Pons (tissue), 1 donor: ENCODE measurements at places on chromosomes 7 and 10.

- DNase-seq, result no peak
Observed at GRCh38 chr10:28400176-28400575, 97.3 kb upstream of the MPP7 start.

GRCh38 chr10:5157501-5157900 is 27.4 kb downstream of the AKR1C8 start:
- no peak for DNase-seq

DNA sequence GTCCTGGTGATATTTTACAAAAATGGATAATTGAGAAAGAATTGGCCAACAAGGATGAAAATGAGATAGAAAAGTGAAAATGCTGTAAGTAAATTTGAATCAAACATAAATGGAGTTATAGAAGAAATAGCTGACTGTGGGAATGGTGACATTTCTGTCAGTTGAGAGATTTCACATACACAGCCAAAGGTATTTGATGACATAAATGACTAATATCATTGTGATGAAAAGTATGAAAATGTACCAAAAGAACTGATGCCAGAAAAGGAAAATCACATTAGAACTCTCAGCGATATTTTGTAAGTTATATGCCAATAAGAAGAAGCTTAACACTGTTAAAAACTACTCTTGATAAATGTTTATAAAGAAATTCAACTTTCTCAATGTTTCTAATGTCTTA is 54.9 kb downstream of the TFPI2 start:
- no peak for DNase-seq

- DNase-seq, result no peak
Observed at GRCh38 chr10:133335246-133336117, 1.2 kb downstream of the CALY start.

DNA sequence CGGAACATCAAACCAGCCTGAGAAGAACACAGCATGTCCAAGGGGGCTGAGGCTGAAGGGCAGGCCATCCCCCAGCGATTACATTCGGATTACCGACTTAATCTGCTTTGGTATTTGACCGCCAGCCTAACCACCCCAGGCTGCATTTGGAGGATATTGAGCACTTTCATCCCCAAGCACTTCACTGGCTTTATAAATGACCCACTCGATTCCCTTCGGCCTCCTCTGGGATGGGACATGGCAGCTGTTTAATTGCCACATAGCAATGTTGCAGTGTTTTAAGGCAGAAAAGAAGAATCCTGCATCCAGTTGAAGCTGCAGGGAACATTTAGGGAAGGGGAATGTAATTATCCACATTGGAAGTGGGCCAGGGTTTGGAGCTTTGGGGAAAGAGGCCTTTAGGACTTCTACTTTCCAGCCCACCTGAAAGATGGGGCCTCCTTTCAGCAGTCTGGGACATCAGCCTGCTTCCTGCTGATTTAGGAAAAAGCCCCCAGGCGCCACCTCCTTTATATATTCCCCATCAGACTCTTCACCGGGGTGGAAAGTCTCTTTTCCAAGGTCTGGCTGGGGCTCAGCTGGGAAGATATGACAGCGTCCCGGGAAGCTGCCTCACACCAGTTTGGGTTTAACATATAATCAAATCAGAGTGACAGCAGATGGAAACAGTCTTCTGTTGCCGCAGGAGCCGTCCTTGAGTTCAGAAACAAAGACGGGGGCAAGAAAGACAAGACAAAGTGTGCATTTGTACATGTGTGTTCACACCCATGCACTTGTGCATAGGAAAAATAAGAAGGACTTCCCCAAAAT is 9.2 kb downstream of the DPCD start:
- no peak for DNase-seq

GRCh38 chr7:46033592-46033991 is 112.5 kb upstream of the IGFBP3 start:
- DNase-seq, result no peak

DNA sequence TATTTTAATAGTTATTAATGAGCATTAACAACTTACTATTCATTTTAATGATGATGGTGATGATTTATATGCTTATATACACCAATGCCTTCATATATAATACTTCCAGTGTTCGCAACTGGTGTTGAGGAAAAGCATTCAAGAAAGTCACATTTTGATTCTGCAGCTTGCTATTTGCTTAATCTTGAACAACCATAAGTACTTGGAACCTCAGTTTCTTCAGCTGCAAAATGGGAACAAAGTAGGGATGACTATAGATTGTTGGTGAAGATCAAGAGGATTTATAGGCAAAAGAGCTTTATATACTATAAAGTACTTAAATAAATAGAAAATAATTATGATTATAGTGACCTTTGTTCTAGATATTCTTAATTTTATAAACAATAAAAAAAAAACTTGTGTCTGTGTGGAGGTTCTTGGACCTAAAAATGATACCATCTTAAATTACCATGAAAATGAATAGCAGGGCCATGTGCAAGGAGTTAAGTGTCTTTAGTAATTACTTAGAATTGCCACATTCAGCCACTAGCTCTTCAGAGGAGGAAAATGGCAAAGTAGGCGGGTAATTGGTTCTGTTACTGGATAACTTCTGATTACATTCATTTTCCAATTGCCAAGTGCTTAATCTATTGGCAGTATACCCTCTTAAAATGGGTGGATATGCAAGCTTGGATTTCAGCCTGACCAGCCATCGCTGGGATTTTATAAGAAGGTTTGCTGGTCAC is 4.5 kb downstream of the ARID5B start:
- DNase-seq, result no peak

DNA sequence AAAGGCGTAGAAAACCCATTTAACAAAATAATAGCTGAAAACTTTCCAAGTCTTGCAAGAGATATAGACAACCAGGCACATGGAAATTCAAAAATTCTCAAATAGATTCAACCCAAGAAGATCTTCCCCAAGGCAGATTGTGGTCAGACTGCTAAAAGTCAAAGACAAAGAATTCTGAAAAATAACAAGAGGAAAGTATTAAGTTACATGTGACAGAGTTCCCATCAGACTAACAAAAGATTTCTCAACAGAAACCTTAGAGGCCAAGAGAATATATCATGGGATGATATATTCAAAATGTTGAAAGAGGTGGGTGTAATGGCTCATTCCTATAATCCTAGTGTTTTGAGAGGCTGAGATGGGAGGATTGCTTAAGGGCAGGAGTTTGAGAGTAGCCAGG is 59.8 kb downstream of the TMEM178B start:
- DNase-seq, result no peak

- DNase-seq, result no peak
Observed at GRCh38 chr7:79664884-79665676, 211.6 kb upstream of the MAGI2 start.

DNA sequence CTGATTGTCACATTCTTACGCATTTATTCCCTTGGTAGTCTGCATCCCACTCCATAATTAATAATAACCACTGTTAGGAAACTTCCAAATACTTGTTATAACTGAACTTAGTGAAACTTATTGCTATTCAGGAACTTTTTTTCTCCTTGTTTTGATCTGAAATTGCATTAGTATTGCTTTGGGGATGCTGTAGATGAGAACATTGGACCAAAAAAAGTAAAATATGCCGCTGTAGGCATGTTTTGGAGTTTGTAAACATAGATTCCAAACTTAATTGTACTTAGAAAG is 1.7 kb downstream of the PPP1R9A start:
- DNase-seq, result no peak

DNA sequence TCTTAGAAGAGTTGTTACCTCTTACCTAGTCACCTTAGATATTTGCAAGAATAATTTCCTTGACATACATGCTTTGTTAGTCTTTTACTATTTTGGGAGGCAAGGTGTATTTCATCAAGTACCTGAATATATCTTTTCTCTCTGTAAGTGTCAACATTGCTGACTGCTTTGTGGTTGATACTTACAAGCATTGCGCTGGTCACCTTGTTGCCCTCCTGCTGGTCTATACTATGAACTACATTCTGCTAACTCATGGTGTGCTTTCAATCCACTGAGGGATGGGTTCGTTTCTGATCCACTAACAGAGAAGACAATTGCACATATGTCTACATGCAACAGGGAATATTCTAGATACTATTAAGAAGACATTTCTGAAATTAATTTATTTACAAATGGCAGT is 837.8 kb upstream of the COBL start:
- no peak for DNase-seq

- DNase-seq, result no peak
Observed at GRCh38 chr7:66313886-66314568, 108.9 kb downstream of the TPST1 start.

DNA sequence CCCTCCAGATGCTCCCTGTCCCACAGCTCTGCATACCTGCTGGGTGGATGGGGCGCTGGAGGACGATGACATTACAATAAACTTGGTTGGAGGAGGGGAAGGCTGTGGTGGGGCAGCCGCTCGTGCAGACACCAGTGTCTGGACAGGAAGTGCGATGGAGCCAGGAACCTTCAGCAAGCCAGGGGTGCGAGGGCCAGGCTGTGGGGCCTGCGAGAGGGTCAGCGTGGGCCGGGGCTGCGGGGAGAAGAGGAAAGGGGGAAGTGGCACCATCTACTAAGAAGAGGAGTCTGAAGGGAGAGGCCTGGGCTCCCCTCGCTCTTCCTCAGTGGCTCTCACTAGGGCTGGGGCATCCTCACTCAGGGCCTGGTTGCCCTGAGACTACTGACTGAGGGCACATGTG is 6.4 kb downstream of the AP4M1 start:
- DNase-seq, result no peak

DNA sequence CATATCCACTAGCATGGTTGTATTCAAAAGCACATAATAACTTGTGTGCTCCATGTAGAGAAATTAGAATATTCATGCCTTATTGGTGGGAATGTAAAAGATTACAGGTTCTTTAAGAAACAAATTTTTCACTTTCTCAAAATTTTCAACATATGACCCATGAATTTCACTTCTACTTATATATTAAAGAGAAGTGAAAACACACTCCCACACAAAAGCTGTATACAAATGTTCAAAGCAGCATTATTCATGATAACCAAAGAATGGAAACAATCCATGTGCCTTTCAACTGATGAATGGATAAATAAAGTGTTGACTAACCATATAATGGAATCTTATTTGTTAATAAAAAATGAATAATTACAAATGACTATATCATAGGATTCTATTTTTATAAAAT is 694.5 kb upstream of the PCDH15 start:
- no peak for DNase-seq

- no peak for DNase-seq
Observed at GRCh38 chr10:22629852-22630233, 84.5 kb downstream of the PIP4K2A start.

DNA sequence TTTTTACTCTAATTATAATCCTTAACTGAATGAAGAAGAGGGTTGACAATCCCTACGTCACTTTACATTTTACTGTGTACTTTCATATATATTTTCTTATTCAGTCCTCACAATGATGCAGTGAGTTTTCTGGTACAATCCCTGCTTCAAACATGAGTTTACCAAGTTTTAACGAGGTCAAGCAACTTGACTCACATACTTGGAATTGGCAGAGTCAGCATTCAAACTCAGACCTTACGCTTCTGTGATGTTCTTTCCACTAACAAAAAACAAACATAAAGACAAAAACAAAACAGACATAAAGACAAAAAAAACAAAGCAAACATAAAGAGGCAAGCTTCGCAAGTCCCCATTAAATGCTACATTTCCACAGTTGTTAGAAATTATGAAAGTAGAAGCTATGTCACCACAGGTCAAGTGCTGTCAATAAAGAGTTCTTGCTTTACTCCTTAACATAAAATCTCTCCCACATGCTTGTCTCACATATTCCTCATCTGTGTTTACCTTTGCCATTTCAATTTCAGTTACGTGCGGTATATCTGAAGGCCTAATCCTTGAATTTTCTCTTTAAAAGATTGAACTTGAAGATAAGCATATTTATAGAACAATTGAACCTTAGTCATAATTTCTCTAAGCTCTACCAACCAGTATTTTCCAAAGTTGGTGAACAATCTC is 217.3 kb downstream of the CELF2 start:
- DNase-seq, result no peak

GRCh38 chr10:101850749-101851148 is 7.1 kb upstream of the KCNIP2 start:
- no peak for DNase-seq

DNA sequence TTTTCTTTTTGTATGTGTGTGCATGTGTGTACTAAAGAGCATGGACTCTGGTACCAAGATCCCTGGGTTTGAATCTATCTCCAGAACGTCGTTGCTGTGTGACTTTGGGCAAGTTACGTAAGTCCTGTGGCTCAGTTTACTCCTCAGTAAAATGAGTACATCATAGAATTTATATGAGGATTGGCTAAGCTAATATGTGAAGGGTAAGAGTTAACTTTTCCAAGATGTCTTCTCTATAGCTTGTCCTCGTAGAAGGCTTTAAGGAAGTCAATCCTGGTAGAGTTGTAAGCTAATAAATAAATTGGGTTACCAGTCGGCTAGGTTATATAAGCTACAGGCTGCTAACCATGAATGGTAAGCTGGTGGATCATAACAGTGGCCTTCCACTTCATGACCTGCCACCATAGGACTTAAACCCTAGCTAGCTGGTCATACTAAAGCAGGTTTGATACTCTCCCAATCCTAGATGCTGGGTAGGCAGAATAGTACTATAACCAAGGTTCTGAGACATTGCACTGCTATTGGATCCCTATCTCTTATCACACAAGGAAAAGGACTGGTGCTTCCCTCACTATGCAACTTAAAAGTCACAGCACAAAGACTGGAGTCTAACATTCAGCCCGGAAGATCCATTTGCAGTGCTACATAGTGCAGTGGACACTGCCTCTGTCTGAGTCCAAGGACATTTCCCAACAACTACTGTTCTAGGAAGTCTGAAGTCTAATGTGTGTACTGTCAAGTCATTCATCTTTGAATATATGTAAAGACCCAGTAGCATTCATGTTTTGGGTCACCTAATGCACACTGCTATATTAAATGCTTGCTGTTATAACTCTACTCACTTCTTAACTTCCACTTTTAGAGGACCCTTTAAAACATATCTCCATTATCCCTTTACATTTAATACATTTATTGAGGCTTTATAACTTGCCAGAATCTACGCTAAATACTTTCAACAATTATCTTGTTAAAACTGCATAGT is 156.2 kb downstream of the CRPPA start:
- no peak for DNase-seq

- DNase-seq, result no peak
Observed at GRCh38 chr7:37395618-37396259, 52.9 kb downstream of the ELMO1 start.

- peak; percentile 40 for DNase-seq
Observed at GRCh38 chr10:94076325-94076841, 82.7 kb downstream of the PLCE1 start.

DNA sequence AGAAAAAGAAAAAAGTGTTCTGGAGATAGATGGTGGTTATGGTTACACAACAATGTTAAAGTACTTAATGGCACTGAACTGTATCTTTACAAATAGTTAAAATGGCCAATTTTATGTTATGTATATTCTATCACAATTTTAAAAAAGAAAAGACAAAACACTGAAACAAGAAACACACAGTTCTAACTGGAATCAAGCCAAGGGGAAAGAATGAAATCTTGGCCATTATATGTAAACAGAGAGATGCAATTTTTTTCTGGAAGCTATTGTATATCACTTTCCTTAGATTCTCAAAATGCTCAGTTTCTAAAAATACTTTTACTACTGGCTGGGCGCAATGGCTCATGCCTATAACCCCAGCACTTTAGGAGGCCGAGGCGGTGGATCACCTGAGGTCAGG is 4.1 kb downstream of the COA1 start:
- no peak for DNase-seq
